Glutamatergic neuron (in vitro differentiated cells): ENCODE measurements at places on chromosomes 1 and 21.

DNA sequence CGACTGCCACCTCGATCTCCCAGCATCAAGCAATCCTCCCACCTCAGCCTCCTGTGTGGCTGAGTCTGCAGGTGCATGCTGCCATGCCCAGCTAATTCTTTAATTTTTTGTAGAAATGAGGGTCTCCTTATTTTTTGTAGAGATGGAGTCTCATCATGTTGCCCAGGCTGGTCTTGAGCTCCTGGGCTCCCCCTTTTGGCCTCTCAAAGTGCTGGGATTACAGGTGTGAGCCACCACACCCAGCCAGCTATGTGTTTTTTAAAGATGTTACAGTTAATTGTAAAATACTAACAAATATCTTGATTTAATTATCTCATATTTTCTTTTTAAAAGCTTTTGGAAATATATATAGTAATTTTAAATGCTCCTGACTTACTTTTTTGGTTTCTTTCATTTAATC lies 181.3 kb upstream of the DMRTA2 start:
- no peak for DNase-seq

DNA sequence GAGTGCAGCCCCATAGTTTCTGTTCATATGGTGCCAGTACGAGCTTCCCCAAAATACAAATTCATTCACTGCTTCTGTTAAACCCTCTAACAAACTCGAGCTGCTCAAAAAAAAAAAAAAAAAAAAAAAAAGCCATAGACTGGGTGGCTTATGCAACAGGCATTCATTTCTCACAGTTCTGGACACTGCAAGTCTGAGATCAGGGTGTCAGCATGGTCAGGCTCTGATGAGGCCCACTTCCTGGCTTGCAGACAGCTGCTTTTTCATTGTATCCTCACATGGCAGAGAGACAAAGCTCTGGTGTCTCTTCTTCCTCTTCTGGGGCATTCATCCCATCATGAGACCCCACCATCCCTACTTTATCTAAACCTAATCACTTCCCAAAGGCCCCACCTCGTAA lies 121.6 kb downstream of the PTBP2 start:
- DNase-seq: no peak

DNA sequence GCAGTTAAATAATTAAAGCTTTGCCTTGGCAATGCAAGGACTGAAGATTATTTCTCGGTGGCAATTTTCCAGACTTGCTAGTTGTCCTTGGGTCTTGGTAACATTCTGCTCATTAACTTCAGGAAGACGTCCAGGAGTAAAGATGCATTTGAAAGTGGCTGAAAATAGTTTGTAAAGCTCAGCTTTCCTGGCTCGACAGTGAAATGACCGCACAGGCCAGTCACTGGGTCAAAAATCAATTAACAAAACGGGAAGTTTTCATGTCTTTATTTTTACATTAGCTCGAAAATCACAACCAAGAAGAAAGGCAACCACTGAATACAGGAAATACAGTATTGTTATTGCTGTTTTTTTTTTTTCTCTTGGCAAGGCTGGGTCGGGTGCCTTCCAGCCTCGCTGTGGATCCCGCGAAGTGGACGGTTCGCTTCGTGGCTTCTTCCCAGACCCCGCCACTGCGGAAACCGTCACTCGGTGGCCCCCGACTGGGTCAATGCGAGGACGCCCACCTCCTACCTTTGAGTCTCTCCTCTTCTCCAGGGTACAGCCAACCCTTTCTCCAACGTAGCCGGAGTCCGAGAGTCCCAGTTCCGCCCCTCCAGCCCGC lies 479 bp upstream of the SNX7 start:
- DNase-seq: no peak

- DNase-seq: peak; percentile 76
These were observed 17.7 kb upstream of the SNX27 start for GRCh38 chr1:151594143-151594625.

- no peak for DNase-seq
These were observed 397.7 kb downstream of the NTNG1 start for GRCh38 chr1:107538502-107538901.

- peak; percentile 73 for DNase-seq
These were observed at the start of gene JAM2 for GRCh38 chr21:25638660-25639550. TSS of gene JAM2 (plus strand) at chr21:25639258. CDS start at chr21:25639822, 564 bp downstream.

DNA sequence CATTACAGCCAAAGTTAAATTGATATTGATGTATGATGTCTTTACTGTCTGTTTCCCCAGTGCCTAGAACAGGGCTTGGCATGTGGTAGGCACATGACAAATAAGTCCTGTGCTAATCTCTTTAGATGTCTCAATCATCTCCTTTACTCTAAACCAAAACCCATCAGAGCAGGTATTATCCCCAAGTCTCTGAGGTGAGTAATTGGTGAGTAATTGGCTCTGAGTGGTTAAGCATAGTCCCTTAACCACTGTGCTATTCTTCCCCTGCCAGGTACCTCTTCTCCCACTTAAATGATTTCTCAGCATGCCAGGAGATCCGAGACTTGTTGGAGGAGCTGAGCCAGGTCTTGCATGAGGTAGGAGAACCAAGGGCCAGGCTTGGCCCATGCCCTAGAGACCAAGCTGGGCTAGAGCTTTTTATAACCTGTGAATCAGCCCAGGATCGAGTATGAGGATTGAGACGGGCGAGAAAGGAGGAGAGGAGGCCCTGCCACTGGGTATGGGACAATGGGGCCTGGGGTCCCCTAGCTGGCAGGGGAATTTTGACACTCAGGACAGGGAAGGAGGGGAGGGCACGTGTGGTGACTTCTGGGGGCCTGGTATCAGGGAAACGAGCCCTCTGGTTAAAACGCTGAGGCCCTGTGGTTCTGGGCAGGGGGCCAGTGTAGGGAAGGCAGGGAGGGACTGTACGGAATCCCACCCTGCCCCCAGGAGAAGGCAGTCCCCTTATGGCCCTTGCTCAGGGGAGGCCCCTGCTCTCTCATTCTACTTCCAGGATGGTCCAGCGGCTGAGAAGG lies 4.5 kb downstream of the CNKSR1 start:
- no peak for DNase-seq

GRCh38 chr1:178543290-178543607 lies 30.3 kb downstream of the TEX35 start:
- no peak for DNase-seq

- DNase-seq: no peak
These were observed 1.0 kb upstream of the KAZN start for GRCh38 chr1:14597343-14598006.

DNA sequence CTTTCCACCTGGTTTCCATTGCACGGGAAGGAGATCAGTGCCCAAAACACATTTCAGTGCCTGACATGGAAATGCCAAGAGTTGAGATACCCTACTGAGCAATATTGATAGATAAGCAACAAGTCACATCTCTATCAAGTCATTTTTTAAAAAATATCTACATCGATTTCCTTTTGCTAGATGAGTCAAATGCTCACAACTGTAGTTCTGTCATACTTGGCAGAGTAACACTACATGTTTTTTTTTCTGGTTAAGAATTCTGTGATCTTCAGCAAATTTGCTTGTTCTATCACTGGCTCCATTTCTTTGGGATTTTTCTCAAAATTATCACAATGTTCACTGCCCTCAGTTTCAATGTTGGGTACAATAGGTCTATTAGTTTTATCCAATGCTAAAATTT lies 145.4 kb downstream of the ZC3H11B start:
- DNase-seq: no peak

DNA sequence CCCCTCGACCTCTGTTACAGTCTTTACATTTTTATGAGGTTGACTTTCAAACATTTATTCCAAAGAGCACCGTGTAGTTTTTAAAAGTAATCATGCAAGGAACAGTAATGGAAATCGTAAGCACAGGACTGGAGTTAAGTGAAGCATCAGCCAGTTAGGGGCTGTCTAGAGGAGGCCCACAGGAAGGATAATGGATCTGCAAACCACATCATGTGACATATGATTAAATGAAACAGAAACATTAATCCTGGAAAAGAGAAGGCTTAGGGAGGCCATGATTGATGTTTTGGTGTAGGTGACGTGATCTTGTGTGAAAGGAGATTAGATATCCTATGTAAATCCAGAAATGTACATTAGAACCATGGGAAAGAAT lies 25.0 kb downstream of the RGS7 start:
- no peak for DNase-seq

GRCh38 chr1:205639567-205639966 lies 7.8 kb upstream of the ELK4 start:
- no peak for DNase-seq

DNA sequence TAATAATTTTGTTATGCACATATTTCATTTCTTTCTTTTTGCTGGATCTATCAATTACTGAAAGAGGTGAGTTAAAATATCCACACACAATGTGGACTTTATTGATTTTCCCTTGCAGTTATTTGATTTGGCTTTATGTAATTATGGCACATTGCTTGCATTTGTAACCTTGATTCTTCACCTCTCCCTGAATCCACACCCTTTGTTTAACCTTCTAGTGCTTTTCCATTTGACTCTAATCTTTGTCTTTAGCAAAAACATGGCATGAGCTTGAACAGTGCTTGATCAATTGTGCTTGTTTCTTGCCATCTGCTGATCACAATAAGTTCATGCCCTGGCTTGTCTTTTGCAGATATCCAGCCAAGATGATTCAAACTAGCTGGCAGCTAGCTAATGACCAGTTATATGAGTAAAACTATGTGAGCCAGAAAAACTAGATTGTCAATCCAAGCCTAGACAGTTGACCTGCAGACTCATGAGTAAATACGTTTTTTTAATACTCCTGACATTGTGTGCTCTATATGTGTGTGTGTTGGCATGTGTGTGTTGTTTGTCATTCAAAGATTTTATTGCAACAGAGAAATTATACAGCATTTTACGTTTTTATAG lies 899.2 kb downstream of the NCAM2 start:
- no peak for DNase-seq

DNA sequence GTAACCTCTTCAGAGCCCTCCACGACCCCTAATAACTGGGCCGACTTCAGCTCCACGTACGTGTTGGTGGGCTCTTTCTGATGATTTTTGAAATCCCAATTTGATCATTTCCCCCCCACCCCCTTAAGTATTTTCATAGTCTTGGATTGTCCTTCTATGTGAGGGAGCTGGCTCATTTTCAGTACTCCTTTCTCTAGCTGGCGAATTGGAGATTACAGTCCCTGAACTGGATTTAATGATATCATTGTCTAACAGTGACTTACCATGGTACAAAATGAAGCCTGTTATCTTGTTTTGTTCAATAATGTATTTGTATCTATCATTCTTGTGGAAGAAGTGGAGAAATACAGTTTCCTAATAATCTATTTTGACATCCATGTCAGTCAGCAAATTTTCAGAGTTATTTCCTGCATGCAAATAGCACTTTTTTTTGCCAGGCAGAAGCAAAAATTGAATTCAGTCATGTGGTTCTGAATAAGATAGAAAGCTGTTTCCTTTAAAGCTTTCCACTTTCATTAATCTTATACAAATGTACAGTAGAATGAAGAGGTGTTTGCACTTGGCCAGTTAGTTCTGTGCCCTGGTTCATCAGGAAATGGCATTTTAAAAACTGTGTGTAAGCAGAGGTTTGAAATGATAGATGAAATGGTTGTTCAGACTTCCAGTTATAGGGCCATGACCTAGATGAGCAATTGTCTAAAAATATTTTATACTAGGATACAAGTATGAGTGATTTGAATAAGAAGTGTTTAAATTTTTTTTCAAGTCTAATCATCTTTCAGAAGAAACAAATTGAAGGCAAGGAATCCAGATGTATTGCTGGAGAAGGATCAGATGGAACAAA lies 104.2 kb downstream of the ATP5PO start:
- no peak for DNase-seq

DNA sequence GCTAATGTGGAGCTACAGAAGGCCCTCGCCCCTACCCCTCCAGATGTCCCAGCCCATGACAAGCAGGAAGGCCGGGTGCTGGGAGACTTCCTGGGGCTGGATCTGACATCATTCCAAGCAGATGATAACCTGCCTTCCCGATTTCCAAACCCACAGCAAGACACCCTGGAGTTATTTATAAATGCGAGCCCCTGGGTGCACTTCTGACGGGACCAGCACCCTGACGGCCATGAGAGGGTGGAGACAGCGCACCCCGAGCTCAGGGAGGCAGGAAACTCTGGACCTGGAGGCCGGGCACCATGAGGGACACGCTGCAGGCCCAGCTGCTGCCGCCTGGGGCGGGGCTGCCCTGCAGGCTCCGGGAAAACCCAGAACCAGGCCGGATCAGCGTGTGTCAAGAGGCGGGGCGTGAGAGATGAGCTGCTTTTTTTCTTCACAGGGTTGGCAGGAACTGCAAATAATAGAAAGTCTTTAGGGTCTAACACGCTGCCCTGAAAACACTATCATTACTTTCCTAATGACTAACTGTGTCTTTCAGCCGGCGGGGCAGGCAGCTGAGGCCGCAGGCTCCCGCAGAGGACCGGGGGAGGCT lies 2.5 kb upstream of the PCBP3 start:
- DNase-seq: peak; percentile 61

GRCh38 chr1:110615548-110616130 lies 9.5 kb upstream of the KCNA2 start:
- DNase-seq: peak; percentile 82

- no peak for DNase-seq
These were observed 13.3 kb upstream of the TBX15 start for GRCh38 chr1:119001181-119002027.

DNA sequence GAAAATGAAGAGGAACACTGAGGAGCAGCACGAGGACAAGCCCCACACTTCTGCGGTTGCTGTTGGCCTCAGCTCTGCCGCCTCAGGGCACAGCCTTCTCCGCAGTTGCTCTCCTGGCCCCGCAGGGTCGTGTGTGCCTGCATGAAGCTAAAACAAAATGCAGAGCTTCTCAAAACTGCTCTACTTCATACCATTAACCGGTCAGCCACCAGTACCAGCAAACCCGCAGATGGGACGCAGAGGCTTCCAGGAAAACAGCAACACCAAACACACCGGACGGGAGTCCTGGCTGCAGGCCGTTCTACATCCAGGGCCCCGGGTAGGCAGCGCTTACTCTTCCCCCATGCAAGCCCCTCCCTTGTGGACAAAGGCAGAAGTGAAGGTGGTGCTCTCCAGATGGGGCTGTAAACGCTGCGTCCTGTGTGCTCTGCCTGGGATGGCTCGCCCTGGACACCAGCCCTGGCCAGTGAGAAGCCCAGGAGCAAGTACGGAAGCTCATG lies 7.1 kb upstream of the C1orf159 start:
- DNase-seq: no peak

DNA sequence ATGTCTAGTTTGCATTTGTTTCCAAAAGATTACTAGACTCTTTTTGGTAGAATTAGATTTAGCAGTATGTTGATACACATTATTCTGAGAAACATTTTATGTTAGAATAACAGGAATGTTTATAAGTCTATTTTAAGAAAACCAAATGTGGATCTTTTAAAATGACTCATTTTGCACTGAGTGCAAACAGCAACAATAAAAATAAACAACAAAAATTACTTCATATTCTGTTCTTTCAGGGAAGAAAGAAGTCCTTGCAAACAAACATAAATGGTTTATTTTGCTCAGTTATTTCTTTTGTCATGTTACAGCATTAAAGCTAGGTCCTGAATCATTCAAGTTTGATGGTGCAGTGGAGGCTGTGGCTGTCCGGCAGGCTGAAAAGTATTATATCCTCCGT lies 106.8 kb upstream of the TENT5C start:
- DNase-seq: no peak

- DNase-seq: no peak
These were observed 25.7 kb downstream of the TTC3 start for GRCh38 chr21:37098751-37099150.
